Caudate nucleus (tissue), 63 donors: ENCODE measurements at places on chromosomes 3 and 15.

DNA sequence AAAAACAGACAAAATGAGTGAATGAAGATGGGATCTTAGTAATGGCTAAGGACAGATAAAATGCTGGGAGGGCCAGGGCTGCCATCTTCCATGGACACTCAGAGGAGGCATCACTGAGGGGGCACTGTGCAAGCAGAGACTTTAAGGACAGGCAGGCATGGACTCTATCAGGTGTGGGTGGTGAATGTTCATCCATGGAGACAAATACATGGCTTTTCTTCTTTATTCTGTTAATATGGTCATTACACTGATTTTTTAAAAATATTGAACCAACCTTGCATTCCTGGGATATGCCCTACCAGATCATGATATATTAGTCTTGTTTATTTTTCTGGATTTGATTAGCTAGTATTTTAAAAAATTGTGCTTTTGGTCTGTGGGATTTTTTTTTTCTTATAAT, 12.2 kb downstream of the NUP210 start:
- DNase-seq, result no peak

DNA sequence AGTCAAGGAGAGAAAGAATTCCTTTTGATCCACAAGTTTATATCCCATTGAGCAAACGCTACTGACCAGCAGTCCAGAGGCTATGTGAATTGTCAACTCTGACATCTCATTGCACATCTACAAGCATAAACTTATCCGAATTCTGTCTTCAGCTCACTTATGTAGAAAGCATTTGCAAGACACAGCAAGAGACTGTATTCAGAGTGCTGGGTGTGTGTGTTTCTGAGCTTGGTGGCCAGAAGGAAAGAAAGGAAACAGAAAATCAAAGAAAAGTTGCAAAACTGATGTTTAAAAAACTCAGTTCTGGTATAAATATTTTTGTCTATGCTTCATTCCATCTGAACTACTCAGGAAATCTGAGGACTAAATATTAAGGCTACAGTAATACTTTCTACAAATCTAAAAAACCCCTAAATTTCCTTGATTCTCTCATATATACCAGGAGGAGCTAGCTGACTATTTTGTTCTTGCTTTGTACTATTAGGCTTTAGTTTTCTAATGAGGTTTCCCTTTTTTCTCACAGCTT, 45.5 kb downstream of the LSAMP start:
- no peak for DNase-seq

DNA sequence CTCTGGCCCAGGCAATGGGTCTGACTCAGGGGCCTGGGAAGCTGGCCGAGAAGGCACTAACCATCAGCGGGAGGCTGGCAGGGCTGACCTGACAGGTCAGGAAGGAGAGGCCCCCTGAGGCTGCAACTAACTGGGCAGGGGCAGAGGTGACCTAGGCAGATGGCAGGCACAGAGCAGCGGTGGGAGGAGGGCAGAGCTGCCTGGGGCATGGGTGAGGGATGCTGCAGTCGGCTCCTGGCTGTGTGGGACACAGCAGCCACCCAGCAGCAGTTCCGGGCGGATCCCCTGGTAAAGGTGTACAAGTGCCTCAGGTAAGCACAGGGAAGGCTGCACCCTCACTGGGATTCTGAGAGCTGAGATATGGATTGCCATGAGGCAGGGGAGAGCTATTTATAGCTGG, 236.1 kb downstream of the OCA2 start:
- DNase-seq, result no peak

GRCh38 chr15:100026041-100026440, 292.8 kb upstream of the LYSMD4 start:
- DNase-seq, result no peak

DNA sequence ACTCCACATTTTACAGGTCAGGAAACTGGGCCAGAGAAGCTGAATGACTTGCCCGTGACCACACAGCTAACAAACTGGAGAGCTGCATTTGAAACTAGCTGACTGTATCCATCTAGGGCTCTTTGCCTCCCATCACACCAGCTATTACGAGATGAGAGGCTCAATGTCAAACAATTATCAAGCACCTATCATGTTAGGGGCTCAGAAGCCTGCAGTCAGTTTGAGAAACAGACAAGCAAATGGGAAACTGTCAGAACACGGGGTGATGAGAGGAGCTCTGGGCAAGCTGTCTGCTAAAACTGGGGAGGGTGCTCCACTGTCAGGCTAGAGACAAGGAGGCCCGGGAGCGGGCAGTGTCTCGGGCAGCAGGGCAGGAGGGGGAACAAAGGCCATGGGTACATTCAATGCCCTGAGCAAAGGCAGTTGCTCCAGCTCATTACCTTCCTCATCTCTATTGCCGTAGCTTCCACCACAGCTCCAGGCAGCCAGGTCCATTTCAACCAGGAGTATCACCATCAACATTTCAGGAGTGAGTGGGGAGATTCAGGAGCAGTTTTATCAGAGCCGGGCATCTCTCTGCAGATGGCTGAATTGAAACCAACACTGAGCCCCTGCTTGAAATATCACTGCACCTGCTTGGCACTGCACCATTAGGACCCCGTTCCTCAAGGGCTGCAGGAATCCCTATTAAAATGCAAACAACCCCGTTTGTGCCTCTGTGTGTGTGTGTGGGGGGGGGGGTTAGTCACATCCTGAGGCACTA, 122.6 kb downstream of the RAB11A start:
- no peak for DNase-seq

DNA sequence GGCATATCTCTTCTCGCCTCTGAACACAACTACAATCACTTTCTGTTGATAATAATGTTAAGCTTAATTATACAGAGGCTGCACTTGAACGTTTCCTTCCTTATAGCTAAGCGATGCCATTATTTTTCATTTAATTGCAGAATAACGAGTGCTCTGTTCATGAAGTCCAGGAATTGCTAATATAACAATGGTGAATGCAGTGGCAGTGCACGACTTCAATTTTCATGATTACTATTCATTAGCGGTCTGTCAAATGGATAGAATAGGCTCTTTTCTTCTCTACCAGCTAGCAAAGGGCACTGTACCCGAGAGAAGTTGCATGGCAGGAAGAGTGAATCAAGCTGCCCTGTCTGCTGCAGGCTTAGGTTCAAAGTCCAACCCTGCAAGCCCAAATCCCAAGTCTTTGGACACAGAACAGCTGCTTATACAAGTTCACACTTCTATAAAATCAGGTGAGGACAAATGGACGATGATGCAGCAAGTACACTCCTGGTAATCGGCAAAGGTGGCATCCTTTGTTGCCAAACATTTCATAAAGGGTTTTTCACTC, 75.6 kb downstream of the PDZRN3 start:
- DNase-seq, result no peak

GRCh38 chr15:92519709-92520108, 126.0 kb downstream of the ST8SIA2 start:
- no peak for DNase-seq

- no peak for DNase-seq
Measured at GRCh38 chr3:97863031-97863430, 41.2 kb downstream of the CRYBG3 start.

GRCh38 chr3:188507244-188507720, 353.3 kb downstream of the LPP start:
- no peak for DNase-seq

- no peak for DNase-seq
Measured at GRCh38 chr3:123383091-123384053, 65.5 kb downstream of the ADCY5 start.

DNA sequence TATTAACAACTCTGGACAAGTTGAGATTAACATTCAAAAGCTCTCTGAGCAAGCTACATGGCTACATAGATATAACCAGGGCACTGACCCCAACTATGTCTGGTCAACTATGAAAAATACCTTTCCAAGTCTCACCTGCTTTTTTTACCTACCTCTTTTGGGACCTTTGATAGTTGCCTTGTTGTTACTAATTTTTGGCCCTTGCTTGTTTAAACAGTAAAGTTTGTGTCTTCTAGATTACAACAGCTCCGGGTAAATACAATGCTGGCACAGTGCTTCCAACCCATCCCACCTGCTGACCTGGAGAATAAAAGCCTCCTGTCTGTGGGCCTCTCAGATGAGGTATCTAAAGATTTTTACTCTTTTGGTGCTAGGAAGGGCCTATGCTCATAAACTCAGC, 1036.6 kb downstream of the NAALADL2 start:
- no peak for DNase-seq

GRCh38 chr3:153919773-153920172, 201.4 kb upstream of the ARHGEF26 start:
- DNase-seq, result no peak

GRCh38 chr15:97045666-97046421, 715.3 kb downstream of the NR2F2 start:
- DNase-seq, result no peak

DNA sequence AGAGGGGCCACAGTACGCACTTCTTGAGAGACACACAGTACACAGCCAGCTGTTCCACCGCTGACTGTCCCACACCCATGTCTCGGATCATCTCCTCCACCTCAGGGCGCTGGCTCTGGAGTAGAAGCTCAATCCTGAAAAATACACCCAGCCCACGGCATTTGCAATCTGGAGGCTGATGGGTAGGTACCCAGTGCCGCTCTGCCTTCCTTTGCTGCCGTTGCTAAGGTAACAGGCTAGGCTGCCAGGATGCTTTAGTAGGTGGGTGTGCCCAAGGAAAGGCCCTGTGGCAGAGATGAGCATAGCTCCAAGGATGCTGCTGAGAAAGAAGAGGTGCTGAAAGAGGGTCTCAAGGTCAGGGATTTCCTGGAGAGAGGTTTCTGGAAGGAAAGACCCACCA, 14.6 kb downstream of the TRAIP start:
- DNase-seq, result peak; percentile 34

- no peak for DNase-seq
Measured at GRCh38 chr3:37862903-37863815, 1.5 kb downstream of the CTDSPL start.

DNA sequence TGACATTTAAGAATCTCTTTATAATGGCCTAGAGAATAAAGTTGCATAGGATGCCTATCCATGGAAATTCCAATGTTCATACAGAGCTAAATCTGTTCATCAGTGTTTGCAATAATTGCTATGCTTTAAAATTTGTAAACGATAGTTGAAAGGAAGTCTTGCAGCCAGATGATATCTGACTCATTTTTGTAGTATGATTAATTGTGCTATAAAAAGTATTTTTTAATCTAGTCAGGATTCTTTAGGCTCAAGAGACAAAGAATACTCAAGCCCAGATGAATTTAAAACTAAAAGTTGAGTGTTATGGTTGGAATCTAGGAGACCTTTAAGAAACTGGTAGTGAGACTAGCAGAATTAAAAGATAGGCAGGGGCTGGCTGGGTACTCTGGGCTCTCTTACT, 50.5 kb downstream of the SUCNR1 start:
- DNase-seq, result no peak

GRCh38 chr3:12999147-13000140, 73.8 kb downstream of the IQSEC1 start:
- no peak for DNase-seq

- DNase-seq, result no peak
Measured at GRCh38 chr3:64686446-64686908, 1.3 kb downstream of the ADAMTS9 start.

DNA sequence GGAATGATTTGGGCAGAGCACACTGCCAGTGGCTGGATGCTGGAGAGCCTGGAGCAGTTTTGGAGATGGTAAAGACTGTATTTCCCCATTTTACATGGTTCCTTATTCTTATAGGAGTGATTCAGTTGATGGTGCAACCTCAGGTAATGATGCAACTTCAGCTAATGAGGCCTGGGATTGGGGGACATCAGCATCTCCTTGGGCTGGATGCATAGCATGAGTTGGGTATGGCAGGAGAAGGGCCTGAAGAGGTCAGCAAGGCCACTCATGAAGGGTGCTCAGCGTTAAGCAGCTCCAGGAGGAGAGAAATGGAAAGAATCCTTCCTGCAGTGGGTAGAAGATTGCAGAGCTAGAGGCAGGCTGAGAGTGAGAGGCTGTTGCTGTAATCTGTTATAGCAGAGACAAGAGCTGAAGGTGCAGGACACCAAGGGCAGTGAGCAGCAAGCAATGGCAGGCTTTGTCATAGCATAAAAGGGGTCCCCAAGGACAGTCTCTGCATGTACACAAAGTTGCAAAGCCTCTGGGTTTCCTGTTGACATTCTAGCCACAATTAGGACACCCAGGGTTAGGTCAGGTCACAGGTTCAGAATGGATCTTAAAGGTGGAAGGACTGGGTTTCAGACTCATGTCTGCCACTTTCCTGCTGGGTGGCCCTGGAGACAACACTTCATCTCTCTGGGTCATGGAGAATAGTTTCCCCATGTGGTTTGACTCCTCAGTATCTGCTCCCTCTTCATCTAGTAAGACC, 29.5 kb upstream of the SNRK start:
- DNase-seq, result no peak

DNA sequence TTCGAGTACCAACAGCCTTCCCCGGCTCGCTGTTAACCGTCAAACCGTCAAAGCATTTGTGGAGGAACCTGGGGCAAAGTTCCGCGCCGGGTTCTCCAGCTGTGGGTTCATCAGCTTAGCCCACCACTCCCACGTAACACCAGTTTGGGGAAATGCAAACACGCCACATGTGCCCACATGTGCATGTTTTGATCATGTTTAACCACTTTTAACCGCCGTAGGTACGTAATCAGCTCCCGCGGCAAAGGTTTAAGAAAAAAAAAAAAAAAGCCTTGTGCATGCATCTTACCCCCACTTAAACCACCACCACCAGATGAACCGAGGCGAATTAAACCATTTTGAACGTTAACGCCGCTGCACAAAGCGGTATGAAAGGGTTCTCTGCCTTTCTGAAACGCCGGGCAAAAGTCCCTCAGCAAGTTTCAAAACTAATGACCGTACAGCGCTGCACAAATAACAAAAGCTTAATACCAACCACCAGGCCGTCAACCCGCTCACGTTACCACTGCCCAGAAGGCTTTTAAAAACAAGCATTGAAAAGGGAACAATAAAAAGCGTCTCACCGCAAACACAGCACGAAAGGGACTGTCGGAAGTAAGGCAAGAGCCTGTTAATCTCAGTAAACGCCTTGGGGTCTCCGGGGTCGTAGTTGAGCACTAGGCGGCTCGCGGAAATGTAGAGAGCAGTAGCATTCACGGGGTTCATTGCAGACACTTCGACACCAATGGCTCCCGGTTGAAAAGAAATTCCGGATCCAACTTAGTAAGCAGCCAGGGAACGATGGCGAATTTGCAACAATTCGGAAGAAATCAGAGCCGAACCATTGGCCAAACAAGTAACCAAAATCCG, 1.5 kb downstream of the MSL2 start:
- DNase-seq, result no peak

- DNase-seq, result no peak
Measured at GRCh38 chr15:84889313-84889990, 5.0 kb downstream of the SLC28A1 start.

DNA sequence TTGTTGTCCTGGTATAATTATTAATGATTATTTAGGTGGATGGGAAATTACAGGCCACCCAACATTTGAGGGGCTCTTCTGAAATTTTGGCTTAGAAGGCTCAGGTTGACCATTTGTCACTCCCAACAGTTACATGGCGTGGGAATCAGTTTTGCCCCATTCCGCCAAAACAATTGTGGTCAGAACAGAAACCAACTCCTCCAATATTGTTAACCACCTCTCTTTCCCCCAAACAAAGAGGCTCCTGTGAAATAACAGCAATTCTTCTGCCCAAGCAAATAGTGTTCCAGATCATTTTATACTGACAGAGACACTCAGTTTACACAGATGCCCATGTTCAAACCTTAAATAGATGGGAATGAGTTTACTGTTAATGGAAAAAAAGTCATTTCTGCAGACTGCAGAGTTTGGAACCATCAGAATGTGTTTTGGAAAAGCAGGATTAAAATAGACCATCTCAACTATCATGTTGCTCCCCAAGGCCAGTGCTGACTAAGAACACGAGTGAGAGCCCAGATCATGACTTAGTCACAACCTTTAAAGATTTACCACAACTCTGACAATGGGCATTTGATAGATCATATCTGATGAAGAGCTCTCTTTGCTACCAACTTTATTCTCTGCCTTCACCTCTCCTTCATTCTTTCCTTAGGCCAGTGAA, 102.1 kb downstream of the DUT start:
- no peak for DNase-seq

- no peak for DNase-seq
Measured at GRCh38 chr15:88605189-88606069, 15.7 kb upstream of the AEN start.
